ENCODE measurements at places on chromosomes 6 and 20. TPM values are rescaled to one million over a fixed set of nuclear protein-coding genes. Genes with fewer than 3 reads are reported as not detected.

The OPN5 gene
- not detected for total RNA-seq

DNA sequence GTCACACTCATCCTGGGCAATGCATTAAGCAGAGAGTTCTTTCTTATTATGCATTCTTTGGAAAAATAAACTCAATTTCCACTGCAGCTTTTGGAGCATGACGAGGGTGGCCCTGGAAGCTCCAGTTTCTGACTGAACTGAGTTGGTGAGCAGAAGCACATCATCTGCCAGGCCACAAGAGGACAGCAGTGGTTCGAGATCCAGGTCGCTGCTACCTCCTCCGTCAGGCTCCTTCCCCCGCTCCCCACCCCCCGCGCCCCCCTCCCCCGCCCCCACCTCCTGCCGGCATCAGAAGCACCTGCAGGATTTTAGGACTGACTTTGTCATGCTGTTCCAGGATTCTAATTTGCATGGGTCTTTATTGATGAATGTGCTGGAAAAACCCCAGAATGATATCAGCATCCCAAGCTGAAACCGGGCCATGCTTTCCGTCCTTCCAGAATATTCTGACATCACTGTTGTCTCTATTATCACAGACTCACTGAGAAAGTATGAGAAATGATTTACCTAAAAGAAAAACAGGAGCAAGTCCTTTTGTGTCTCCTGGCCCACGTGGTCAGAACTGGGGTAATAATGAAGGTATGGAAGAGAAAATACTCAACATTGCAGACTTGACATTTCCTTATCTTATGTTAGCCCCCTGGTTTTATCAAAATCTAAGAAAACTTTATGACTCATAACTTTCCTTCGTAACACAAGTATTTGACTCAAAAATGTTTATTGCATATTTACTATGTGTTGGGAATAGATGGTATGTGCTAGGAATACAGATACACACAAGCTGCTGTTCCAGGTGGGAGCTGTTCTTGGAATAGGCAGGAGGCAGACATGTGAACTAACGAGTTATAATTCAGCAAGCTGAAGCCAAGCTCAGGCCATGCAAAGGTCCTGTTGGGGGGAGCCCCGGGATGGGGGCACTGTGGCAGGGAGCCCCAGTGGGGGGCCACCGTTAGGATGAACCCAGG, 220.2 kb upstream of the EXOC2 start:
- H3K27ac ChIP-seq = no peak overlapping the region
- peaks cover 10% of the 10 kb centered on the region for H3K4me1 ChIP-seq
- peaks cover 19% of the 10 kb centered on the region for H3K27me3 ChIP-seq
- H3K4me3 ChIP-seq = no peak overlapping the region
- peak; percentile 70 for DNase-seq

The TRAPPC3L gene
- not detected for total RNA-seq

DNA sequence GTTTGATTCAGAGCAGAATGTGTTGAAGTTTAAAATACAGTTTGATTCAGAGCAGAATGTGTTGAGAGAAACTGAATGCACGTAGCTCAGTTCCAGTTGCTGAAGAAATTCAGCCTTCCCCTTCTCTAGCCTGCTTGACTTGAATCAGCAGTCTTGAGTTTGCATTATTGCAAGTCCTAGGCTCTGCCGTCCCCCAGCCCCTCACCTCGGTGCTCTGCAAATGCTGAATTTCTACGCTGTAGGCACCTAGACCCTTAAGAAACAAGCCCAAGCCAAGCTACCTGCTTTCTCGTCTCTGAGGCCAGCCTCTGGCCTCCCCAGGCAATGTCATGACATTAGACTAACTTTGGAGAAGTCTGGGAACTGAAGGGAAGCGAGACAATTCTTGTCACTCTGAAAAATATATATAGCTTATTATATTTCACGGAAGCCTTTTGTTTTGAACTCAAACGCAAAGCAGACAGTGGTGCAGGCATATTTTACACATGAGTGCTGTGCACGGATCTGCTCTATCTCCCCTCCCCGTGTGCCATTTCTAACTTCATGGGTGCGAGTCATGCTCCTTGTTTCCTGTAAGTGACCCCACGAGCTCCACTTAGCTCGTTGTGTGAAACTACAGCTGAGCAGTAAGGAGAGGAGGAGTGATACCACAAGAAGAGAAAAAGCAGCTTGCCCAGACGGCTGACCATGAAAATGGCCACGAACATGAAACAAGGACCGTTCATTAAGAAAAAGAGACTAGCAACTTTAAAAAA, 71.4 kb upstream of the DUSP22 start:
- H3K27me3 ChIP-seq = no peaks in the 10 kb centered on the region
- no peak overlapping the region for H3K27ac ChIP-seq
- no peaks in the 10 kb centered on the region for H3K36me3 ChIP-seq
- H3K4me1 ChIP-seq = peaks cover 27% of the 10 kb centered on the region
- H3K4me3 ChIP-seq = no peak overlapping the region
- no peak for DNase-seq

DNA sequence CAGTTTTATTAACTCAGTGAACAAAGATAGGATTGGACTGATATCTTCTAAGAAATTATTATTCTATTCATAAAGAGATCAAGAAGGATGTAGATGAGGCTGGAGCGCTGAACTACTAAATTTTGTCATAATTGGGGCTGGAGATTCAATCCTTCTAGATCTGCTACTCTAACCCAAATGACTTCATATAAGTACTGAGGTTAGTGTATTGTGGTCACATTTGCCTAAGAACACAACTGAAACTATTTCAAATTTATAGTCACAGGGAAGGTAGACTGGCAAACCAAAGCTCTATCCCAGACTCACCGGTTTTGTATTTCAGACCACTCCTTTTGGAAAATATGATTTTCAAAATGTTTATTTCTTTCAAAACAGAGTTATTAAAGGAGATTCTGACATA, 96.7 kb downstream of the BMP5 start:
- H3K4me3 ChIP-seq = no peak overlapping the region
- H3K27me3 ChIP-seq = no peaks in the 10 kb centered on the region
- no peak overlapping the region for H3K27ac ChIP-seq
- peaks cover 36% of the 10 kb centered on the region for H3K4me1 ChIP-seq
- DNase-seq = no peak
- no peaks in the 10 kb centered on the region for H3K36me3 ChIP-seq

The PARD6B gene
- total RNA-seq = 37.5 TPM

GRCh38 chr6:53645859-53646258, 19.7 kb downstream of the KLHL31 start:
- H3K36me3 ChIP-seq = no peaks in the 10 kb centered on the region
- no peak for DNase-seq
- H3K27ac ChIP-seq = no peak overlapping the region
- no peaks in the 10 kb centered on the region for H3K27me3 ChIP-seq
- no peak overlapping the region for H3K4me3 ChIP-seq
- peaks cover 3% of the 10 kb centered on the region for H3K4me1 ChIP-seq

GRCh38 chr6:29762781-29763214, 39.6 kb downstream of the HLA-F start:
- H3K27me3 ChIP-seq = peaks cover 22% of the 10 kb centered on the region
- no peaks in the 10 kb centered on the region for H3K36me3 ChIP-seq
- no peak overlapping the region for H3K4me3 ChIP-seq
- DNase-seq = no peak

- no peak overlapping the region for H3K4me3 ChIP-seq
- no peak overlapping the region for H3K27ac ChIP-seq
- no peak for DNase-seq
- no peaks in the 10 kb centered on the region for H3K36me3 ChIP-seq
- no peaks in the 10 kb centered on the region for H3K4me1 ChIP-seq
- H3K27me3 ChIP-seq = no peaks in the 10 kb centered on the region
These were observed 121.7 kb upstream of the MARCKS start for GRCh38 chr6:113735491-113735890.

The TRIM15 gene
- total RNA-seq = 0.35 TPM

GRCh38 chr20:46406986-46407670, 713 bp upstream of the ELMO2 start:
- DNase-seq = peak; percentile 22
- H3K27ac ChIP-seq = no peak overlapping the region
- H3K4me1 ChIP-seq = peaks cover 25% of the 10 kb centered on the region
- no peaks in the 10 kb centered on the region for H3K36me3 ChIP-seq
- H3K4me3 ChIP-seq = peak overlapping the region; percentile 93

DNA sequence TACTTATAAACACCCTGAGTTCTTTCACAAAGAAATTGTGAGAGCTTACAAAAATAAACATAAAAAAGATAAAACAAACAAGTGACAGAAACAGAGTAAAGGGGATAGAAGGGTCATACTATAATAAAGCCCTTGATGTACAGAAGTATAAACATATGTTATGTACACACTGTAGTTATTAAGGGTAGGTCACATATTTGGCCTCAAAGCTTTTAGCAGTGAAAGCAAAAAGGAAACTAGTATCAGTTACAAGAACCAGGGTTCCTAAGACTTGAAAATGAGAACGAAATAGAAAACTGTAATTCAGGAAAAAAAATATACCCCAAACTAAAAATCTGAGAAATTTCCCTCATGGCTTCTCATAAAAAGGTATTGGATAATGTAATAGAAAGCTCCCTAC, 380.6 kb downstream of the HDGFL1 start:
- no peaks in the 10 kb centered on the region for H3K36me3 ChIP-seq
- DNase-seq = no peak
- H3K27me3 ChIP-seq = no peaks in the 10 kb centered on the region
- peaks cover 3% of the 10 kb centered on the region for H3K4me1 ChIP-seq

The COL9A3 gene
- total RNA-seq = 123 TPM

Data from WTC11 (cell line).